Stimulated activated CD8-positive, alpha-beta memory T cell treated with anti-CD3 and anti-CD28 coated beads, Interleukin-4, amount 100 ng/mL, for 4 hours (primary cell): ENCODE measurements at places on chromosomes 7 and 10.

DNA sequence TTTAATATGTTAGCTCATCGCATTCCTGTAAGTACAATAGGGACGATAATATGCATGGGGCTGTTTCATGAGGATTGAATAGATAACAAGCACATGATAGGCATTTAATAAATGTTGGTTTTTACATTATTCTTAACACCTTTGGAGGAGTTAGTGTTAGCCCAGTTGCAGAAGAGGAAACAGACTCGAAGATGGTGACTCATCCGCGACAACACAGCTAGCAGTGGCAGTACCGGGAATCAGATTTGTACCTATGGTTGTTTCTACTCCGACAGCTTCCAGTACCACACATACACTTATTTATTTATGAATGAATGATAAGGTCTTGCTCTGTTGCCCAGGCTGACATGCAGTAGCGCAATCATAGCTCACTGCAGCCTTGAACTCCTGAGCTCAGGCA, 2.9 kb downstream of the LRMDA start:
- no peak for DNase-seq

DNA sequence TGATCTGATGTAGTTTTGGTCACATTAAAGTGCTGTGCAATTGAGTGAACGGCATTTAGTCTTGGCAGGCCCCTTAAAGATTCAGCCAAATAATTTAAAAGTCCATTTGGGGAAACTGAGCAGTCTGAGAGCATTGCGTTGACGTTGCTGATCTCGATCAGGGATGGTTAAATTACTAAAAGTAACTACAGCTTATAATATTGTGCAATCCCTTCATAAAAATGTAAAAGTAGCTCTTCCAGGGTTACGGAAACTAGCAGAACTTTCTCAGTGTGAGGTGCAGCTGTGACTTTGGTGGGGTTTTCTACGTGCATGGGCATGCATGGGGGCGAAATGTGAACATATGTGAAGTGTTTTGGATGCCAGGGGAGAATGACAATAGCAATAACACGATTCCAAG, 184.5 kb upstream of the RNF32 start:
- DNase-seq, result no peak

DNA sequence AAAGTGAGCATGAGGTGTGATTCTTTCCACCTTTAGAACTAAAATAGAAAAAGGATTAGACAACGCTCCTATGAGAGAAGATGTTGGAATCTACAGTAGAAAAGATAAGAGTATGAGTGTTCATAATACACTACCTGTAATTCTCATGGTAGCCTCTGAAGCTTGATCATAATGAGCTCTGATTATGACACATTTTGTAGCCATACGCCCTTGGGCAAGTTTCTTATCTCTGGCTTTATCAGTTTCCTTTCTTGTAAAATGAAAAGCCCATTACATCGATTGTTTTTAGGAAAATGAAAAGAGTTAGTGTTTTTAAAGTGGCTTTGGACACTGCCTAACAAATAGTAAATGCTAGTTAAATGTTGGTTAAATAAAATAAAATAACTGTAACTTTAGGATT, 22.4 kb upstream of the PRSS58 start:
- no peak for DNase-seq

DNA sequence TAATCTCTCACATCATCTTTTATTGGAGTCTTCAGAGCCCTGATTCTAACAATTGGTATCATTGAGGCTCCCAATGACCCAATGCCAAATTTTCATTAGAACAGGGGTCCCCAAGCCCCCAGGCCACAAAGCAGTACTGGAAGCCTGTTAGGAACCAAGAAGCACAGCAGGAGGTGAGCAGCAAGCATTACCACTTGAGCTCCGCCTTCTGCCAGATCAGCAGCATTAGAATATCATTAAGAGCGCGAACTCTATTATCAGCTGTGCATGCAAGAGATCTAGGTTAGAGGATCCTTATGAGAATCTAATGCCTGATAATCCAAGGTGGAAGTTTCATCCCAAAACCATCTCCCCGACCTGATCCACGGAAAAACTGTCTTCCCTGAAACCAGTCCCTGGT, 23.1 kb downstream of the KIF5B start:
- no peak for DNase-seq

- no peak for DNase-seq
Measured at GRCh38 chr10:73493781-73494180, 2.0 kb downstream of the PPP3CB start.

GRCh38 chr7:26653430-26654399, 210.7 kb downstream of the SKAP2 start:
- no peak for DNase-seq

- DNase-seq, result no peak
Measured at GRCh38 chr10:108360187-108360586, 1195.7 kb upstream of the SORCS1 start.

GRCh38 chr7:150361807-150362621, 6.6 kb upstream of the REPIN1 start:
- no peak for DNase-seq

DNA sequence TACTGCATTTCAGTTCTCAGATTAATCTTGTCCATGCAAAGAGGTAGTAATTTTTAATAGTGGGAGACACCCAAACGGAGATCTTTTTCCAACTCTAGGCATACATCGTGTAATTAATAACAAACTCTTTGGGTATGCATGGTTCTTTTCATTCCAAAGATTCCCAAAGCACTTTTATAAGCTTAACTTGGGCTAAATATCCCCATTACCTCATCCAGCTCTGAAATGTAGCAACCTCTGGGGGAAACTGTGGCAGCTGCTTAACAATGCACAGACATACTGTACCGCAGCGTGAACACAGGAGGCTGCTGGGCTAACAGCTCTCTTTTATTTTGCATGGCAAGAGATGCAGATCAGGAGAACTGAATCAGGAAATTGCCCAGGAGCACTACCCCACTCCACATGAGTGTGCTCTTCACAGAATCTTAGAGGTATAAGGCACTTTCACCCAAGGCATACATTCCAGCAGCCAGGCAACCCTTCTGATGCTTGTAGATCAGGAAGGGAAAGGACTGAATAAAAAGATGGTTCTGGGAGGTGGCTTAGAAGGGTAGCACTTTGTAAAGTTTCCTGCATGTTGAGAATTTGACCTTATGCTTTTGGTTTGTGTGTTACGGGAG, 114.4 kb upstream of the GLI3 start:
- DNase-seq, result no peak

DNA sequence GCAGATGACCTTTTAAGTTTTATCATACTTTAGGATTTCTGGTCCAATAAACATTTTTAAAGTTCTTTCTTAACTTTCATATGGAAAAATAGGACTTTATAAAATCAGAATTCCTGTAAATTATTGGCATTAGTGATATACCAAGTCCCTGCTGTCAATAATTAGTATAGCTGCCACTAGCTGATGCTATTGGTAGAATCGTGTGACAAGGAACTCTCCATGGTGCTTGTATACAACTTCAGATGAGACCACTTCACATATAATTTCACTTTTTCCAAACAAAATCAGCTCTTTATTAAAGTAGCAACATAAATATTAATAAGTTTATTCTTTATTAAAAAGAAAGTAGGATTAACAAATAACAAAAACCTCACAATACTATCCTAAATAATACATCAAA, 49.9 kb downstream of the ZNF800 start:
- DNase-seq, result no peak

GRCh38 chr10:99456207-99456930, 25.9 kb upstream of the GOT1 start:
- no peak for DNase-seq

GRCh38 chr7:20456701-20457100, 126.0 kb downstream of the ITGB8 start:
- no peak for DNase-seq

DNA sequence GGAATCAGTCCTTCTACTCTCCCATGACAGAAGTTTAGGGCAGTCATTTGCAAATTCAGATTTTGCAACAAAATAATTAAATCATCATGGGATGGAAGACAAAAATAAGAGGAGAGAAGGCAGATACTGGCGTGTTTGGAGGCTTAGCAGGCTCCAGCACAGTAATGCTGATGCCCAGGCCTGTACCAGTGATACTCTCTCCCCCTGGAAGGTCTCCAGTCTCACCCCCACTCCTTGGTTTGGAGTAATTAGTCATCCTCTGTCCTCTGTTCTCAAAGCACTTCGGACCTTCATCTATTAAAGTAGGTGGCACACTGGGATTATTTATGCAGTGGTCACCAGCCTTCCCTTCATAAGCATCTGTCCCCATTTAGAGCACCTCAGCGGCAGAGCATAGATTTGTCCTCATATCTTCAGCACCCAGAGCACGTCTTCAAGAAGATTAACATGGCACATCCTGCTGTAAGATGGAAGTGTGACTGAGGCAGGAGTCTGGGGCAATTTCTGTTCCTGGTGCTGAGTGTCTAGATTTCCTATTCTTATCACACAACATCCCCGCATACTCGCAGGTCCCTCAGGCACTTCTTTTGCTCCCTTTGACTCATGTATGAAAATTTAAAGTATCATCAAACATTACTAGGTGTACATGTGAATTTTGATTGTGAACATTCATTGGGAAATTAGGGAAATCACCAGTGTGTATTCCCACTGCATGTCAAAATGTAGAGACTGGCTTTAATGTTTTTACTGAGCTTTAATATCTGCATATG, 31.3 kb upstream of the TRIL start:
- DNase-seq, result no peak

GRCh38 chr7:24307326-24307725, 23.3 kb downstream of the NPY start:
- no peak for DNase-seq

GRCh38 chr7:122166740-122167139, 22.7 kb upstream of the AASS start:
- no peak for DNase-seq

- DNase-seq, result no peak
Measured at GRCh38 chr10:132104471-132105301, 38.9 kb downstream of the JAKMIP3 start.

DNA sequence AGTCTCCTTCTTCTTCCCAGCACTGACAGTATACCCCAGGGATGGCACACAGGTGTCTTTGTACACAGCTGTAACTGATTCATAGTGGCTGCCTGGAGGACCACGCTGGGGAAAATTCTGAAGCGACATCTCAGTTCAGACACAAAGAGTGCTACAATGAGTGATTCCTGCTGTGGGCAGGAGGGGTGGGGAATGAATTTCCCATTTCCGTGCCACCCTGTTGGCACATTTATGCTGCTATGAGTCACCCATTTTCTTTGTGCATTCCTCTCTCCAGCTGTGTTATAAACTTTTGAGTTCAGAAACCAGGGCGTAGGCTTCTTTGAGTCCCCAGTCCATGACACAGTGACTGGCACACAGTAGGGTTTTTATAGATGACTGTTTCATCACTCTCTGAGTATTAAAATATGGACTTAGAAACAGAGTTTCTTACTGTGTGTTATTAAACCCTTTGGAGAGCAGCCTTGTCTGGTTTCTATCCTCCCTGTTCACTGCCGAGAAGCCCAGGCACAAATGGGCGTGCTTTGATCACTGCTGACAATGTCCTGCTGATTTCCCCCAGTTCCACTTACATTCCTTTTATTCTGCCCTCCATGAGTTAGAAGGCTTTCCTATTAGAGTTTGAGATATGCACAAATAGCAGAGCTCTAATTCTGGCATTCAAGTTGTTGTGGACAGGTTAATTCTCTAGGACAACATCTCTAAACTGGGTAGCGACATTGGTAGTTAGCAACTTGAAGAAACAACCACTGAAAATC, 24.0 kb upstream of the NPS start:
- DNase-seq, result no peak

DNA sequence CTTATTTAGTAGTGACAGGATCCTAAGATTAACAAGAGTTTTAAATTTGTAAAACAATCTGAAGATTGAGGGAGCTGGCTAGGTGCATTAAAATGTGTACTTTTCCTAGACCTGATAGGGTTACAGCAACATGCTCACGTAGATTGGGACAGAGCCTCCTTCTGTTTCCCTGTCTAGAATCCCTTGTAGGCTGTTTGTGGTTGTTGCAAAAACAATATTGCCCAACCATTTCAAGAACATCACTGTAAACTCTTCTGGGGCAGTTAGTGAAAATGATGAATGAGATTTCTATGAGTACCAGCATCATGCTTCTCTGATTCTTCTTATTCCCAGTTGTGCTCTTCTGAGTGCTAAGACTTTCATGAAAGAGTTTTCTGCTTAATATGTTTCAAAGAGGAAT, 14.7 kb upstream of the CPED1 start:
- no peak for DNase-seq

GRCh38 chr7:2105280-2105679, 127.5 kb downstream of the MAD1L1 start:
- DNase-seq, result no peak

- no peak for DNase-seq
Measured at GRCh38 chr7:47572939-47573757, 8.8 kb downstream of the TNS3 start.

DNA sequence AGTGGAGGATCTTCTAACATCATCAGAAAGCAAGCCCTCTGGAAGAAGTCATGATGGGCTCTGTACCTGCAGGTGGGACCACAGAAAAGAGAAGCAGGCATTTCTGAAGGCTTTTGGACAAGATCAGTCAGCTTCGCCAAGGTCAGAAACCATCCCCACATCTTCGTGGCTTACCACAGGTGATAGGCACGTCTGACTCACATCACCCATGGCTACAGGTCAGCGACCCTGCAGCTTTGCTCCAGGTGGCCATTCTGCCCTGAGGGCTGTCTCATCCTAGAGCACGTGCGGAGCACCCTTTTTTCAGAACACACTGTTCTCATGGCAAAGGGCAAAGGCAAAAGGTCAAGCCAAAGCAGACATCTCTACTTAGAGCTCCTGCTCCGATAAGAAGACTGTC, 518.9 kb upstream of the ADARB2 start:
- DNase-seq, result no peak

DNA sequence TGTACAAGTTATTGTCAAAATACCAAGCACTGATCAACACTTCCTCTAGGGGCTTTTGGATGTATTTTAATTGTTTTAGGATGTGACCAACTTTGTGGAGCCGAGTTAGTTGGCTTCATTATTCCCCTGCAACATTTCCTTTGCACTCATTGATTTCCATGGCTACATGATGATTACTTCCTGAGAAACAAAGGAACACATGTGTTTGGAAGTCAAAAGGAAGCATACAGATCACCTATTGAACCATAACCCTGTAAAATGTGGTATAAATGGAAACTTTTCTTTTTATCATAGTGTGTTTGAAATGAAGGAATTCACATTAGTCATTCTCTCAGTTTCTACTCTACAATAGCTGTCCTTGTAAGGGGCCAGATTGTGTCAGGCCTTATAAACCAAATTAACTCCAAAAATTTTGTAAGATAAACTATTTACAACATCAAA, 32.2 kb upstream of the EXOC6 start:
- no peak for DNase-seq

- DNase-seq, result no peak
Measured at GRCh38 chr7:82264783-82265305, 178.7 kb downstream of the CACNA2D1 start.

GRCh38 chr10:4836416-4836969, 10.5 kb downstream of the AKR1E2 start:
- DNase-seq, result no peak
